Activated T-helper 1 cell treated with anti-CD3 and anti-CD28 coated beads, Interleukin-12 subunit alpha, Interleukin-12 subunit beta, Interleukin-2, Interleukin-4 antibody, amounts not matched to agents 30 ng/mL and 10 ng/mL and 1 ng/mL, durations not matched to agents 14 hours and 24 hours and 36 hours (primary cell): ENCODE measurements at places on chromosomes 5 and 9. TPM values are rescaled to one million over a fixed set of nuclear protein-coding genes. Genes with fewer than 3 reads are reported as not detected.
A peak's percentile ranks its signal among the peaks of the same experiment; 100 is the strongest.

CARTPT gene
- not detected in 2 replicates for total RNA-seq

DNA sequence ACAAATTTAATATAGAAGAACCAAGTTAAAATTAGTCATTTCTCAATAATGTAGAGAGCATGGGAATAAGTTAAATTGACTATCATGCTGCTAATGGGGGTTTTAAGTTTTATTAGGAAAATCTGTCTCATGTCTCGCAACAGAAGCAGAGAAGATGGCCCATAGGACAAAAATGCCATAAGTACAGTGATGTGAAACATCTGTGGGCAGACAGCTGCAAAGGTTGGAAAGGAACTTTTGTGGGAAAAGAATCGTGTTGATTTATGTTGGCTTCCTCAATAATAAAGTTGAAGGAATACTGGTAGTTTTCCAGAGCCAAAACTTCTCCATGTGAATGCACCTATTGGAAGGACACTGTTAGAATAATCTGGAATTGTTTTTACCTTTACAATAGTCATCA is 44.8 kb downstream of the VCAN start:
- no peak for DNase-seq

GRCh38 chr9:4298255-4299004 is 1.4 kb downstream of the GLIS3 start:
- peak; percentile 19 for DNase-seq

DNA sequence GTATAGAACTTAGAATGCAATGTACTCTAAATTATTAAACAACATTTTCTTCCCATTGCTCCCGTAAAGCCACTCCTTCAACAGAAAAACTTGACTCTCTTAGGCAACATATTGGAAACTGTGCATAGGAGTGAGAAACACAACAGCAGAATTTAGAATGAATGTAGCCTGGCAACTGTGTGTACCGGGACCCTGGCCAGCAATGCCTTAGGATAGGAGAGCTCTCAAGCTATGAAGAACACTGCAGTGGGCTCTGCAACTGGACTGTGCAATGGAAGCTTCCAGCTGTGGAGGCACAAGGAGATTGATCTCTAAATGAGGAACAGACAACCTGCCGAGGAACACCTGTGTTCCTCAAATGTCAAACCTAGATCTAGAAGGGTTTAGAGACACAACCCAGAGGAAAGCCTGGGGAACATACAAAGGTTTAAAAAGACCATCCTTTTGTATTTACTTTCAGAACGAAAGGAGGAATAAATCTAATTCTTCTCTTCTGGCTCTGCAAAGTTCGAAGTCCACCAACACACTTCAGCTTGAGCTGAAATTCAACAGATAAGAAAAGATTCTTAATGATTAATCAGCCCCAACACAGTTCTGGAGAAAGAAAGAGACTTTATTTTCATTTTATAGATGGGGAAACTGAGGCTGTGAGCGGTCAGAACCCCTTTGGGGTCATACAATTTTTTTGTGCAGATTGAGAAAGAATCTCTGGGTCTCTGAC is 51.5 kb upstream of the ARL15 start:
- no peak for DNase-seq

DNA sequence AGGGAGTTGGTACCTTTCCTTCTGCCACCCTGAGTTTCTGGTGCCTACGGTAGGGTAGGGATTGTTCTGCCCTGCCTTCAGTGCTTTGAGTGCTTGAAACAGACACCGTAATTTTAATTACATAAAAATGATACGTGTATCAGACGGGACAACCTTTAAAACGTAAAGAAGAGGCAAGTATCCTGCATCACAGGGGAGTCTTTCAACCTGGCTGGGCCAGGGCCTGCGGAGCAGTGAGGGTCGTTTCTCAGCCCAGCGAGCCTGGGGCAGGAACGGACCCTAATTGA is 483 bp upstream of the DAB2IP start:
- DNase-seq: no peak

MYOZ3 gene
- 0.49 and 0.51 TPM in 2 replicates for total RNA-seq

DNA sequence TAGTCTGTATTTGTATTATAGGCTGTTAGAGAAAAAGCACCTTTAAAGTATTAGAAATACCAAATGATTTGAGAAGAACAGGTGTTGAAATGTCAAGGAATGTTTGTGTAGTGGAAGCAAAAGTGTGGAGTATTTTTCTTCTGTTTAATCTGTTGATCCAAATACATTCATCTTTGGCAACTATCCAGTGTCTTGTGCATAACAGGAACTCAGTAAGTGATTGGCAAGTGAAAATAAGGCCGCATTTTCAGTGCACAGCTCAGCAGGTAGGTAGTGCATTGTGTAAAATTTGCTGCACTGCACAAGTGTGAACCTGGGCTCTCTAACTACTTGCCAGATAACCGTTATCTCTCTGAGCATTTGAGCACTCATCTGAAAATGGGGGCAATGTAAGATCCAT is 61.8 kb downstream of the CHSY3 start:
- no peak for DNase-seq

GRCh38 chr9:13705373-13705772 is 425.9 kb upstream of the MPDZ start:
- DNase-seq: no peak

SPINK4 gene
- total RNA-seq: not detected in 2 replicates

- DNase-seq: no peak
These were observed 71.0 kb downstream of the FER start for GRCh38 chr5:108818613-108819272.

GRCh38 chr9:82152181-82152580 is 163.6 kb downstream of the SPATA31D1 start:
- DNase-seq: no peak

HRH2 gene
- total RNA-seq: 94.7 and 96.9 TPM in 2 replicates

DNA sequence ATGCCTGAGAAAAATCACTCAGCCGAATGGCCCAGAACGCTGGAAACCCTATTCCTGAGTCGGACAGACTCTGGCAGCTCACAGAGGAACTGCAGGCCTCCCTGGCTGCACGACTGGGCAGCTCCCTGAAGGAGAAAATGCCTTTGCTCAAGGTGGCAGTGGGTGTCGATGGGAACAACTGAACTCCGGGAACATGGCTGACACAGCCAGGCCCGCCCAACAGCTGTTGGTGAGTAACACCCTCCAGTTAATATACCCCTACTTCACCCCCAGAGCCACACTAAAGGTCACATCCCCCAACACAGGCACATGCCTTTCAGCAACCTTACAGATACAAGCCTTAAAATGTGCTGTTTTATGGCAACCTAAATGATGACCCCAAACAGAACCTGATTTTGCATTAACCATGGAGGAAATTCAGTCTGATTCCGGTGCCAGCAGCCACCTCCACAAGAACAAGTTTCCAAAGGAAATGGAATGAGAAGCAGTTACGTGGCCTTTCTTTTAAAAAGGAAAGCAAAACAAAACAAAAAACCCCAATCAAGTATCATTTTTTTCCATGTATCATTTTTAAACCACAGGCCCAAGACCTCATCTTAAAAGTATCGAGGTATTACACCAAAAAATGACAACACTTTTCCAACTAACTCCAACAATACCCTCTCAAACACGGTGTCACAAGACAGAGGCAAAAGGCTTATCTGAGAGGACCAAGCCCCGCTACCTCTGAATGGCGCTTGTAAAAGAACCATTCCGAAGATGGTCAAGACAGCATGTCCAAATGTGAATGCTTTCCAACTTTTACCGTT is 3.1 kb downstream of the KLF9 start:
- DNase-seq: no peak

DNA sequence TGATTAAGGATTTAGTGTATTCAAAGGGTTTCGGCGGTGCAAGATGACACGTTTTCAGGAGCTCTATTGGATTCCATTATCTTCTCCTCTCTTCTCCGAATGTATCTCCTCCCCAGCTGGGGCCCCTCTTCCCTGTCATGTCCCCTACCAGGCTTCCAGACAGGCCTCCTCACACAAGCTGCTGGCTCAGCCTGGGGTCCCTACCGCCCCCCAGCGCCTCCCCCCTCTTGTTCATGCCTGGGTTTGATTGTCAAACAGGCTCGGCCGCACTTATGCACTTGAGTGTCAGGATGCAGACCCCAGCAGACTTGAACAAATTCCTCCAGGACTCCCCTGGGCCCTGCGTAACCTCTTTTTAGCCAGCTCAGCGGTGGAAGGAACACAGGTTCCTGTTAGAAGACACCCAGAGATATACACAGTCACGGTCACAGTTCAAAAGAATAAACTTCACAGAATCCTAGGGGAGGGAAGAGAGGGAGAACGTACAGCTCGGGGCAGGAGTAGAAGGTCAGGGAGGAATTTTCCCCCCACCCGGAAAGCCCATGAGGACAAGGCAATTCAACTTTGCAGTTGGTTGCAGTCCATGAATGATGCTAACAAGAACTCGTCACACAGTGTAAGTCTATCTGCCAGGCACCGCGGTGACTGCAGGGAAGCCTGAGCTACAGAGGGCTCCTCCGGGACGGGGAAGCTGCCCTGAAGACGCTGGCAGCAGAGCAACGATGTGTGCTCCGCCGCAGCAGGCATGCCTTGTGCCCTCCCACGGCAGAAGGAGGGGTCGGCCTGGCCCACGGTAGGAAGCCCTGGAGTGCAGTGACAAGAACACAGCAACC is 560.0 kb downstream of the BNC2 start:
- no peak for DNase-seq

- no peak for DNase-seq
These were observed 772 bp downstream of the DCAF10 start for GRCh38 chr9:37801287-37801850.

DNA sequence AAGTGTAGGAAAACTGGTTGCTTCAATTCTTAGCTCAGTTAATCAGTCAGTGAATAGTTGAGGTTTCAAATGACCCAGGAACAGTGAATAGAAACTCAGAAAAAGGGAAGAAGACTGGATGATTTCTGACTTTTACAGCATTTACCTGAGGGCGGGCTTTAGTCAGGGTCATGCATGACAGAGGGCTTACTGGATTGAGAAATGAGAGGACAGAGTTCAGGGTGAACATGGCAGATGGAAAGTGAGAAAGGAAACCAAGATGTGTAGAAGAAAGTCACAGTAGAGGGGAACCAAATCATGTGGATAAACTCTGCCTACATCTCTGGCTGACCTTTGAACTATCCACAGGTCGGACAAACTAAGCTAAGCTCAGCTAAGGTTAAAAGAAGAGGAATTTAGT is 596.0 kb downstream of the SEMA5A start:
- no peak for DNase-seq

OGN gene
- total RNA-seq: not detected in 2 replicates

PCDHGB2 gene
- 0.47 and 0.93 TPM in 2 replicates for total RNA-seq

CDKN2A gene
- total RNA-seq: 5.0 and 5.4 TPM in 2 replicates

GRCh38 chr5:117588611-117589010 is 1014.0 kb upstream of the SEMA6A start:
- no peak for DNase-seq
